Effector memory CD4-positive, alpha-beta T cell (primary cell): ENCODE measurements at places on chromosomes 11 and 22.
A peak's percentile ranks its signal among the peaks of the same experiment; 100 is the strongest.

DNA sequence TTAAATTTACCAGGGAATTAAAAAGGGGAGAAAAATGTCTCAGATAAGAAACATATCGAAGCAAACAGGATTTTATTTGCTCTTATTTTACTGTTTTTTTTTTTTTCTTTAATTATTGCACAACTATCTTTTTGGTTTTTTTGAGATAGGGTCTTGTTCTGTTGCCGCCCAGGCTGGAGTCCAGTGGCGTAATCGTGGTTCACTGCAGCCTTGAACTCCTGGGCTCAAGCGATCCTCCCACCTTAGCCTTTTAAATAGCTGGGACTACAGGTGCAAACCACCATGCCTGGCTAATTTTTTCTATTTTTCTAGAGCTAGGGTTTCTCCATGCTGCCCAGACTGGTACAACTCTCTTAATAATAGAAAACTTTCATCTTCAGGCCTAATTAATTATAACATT is 32.5 kb downstream of the DRG1 start:
- H3K4me3 ChIP-seq = no peak overlapping the region
- H3K27ac ChIP-seq = no peak overlapping the region
- H3K4me1 ChIP-seq = no peaks in the 10 kb centered on the region
- H3K27me3 ChIP-seq = no peaks in the 10 kb centered on the region
- DNase-seq = no peak

- H3K4me3 ChIP-seq = no peak overlapping the region
- H3K27me3 ChIP-seq = no peaks in the 10 kb centered on the region
- peaks cover 25% of the 10 kb centered on the region for H3K4me1 ChIP-seq
- no peak overlapping the region for H3K27ac ChIP-seq
Observed at GRCh38 chr22:39251762-39252460, 7.1 kb upstream of the PDGFB start.

DNA sequence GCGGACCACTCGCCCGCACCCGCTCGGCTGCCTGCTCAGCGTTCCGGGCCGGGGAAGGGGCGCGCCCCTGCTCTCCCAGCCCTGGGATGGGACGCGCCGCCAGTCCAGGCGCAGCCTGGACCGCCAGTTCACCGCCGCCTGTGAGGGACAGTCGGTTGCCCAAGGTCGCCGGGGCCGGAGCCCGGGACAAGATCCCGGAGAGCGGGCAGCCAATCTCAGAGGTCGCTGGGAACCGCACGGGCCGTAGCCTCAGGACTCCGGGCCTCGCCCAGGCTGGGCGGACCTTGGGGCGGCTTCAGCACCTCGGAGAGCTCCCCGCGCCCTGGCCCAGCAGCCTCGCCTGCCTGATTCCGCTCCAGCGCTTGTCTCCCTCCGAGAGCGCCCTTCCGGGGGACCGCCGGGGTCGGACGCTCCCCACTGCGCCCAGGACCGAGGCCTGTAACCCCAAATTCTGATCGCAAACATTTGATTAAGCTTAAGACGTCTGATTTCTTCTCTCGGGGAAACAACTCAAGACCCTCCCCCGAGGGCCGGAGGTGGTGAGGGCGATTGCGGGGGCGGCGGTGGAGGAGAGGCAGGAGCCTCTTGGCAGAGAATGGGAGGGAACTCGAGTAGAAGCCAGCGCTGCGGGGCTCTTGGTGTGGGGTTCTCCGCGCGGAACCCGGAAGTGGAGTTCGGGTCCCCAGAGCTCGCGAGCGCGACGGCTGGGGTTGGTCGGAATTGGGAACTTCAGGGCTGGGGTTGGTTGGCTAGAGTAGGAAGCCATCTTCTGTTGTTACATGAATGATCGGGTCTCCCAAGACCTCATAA is 1.1 kb upstream of the CHRM4 start:
- no peak overlapping the region for H3K27ac ChIP-seq
- H3K4me1 ChIP-seq = peaks cover 37% of the 10 kb centered on the region
- no peak overlapping the region for H3K4me3 ChIP-seq

DNA sequence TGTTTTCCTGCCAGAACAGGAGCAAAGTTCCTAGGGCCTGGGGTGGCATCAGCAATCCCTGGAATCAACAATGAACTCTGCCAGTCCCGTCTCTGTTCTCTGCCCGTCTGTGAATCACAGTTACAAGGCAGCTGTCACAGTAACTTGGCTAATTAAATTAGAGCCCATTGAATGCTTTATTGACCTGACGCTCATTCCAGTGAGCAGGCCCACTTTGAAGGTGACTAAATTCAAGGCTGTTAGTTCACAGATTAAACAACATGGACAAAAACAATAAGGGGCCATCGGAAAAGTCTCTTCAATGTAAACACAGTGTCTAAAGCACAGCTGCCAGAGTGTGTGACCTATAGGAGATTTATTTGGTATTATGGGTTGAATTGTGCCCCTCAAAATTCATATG is 17.7 kb upstream of the TMPRSS5 start:
- DNase-seq = no peak
- no peaks in the 10 kb centered on the region for H3K36me3 ChIP-seq
- H3K27ac ChIP-seq = no peak overlapping the region
- no peaks in the 10 kb centered on the region for H3K27me3 ChIP-seq
- H3K4me3 ChIP-seq = no peak overlapping the region
- no peaks in the 10 kb centered on the region for H3K4me1 ChIP-seq

GRCh38 chr11:112023104-112023503 is 2.1 kb upstream of the DLAT start:
- H3K4me1 ChIP-seq = peaks cover 5% of the 10 kb centered on the region
- no peak for DNase-seq
- H3K36me3 ChIP-seq = peaks cover 1% of the 10 kb centered on the region
- H3K27ac ChIP-seq = no peak overlapping the region
- H3K4me3 ChIP-seq = no peak overlapping the region

GRCh38 chr11:10597877-10598351 is 29.4 kb upstream of the LYVE1 start:
- no peaks in the 10 kb centered on the region for H3K27me3 ChIP-seq
- no peak overlapping the region for H3K27ac ChIP-seq
- no peaks in the 10 kb centered on the region for H3K36me3 ChIP-seq
- no peaks in the 10 kb centered on the region for H3K4me1 ChIP-seq
- no peak overlapping the region for H3K4me3 ChIP-seq
- DNase-seq = no peak

- H3K4me3 ChIP-seq = no peak overlapping the region
- no peak for DNase-seq
- H3K27ac ChIP-seq = no peak overlapping the region
- H3K4me1 ChIP-seq = no peaks in the 10 kb centered on the region
- no peaks in the 10 kb centered on the region for H3K27me3 ChIP-seq
Observed at GRCh38 chr22:36641902-36642640, 61.5 kb downstream of the CACNG2 start.

DNA sequence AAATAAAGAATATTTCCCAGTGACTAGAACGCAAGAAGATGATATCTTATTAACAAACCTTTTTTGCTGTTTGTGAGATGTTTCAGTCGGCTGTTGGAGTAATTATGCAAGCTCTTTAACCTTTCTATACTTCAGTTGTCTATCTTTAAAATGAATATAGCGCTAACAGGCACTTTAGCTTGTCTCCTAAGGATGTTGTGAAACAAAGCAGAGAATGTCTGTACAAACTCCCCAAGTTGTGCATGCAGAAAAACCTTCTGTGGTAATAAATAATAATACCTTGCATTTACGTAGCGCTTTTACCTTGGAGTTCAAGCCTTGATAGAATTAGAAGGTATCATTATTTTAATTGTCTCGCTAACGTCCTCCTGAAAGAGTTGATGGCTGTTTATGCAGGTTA is 1.9 kb upstream of the KDM2A start:
- DNase-seq = no peak
- peak overlapping the region; percentile 56 for H3K27ac ChIP-seq
- H3K36me3 ChIP-seq = no peaks in the 10 kb centered on the region
- H3K4me1 ChIP-seq = peaks cover 6% of the 10 kb centered on the region
- peak overlapping the region; percentile 37 for H3K4me3 ChIP-seq

DNA sequence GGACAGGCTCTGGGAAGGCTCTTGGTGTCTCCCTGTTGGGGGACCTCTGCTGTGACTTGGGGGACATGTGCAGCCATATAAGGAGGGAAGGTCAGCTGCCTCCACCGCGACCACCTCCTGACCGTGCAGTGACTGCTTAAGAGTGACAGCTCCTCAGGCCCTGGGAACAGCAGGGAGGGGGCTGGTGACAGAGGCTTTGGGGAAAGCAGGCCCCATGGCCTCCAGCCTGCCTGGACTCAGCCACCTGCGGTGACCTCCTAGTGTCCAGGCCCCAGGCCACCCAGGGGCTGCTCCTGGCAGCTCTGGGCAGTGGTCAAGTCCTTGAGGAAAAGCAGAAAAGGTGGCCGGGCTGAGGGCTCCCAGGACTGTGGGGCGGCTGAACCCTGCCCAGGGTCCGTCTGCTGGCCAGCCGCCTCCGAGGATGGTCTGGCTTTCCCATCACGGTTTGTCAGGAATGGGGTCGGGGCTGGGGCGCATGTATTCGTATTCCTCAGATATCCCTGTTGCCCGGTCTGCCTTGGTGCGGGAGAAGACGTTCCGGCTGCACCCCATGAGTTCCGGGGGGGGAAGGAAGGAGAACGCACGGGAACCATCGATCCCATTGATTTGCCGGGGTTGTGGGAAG is 96.8 kb downstream of the WNT7B start:
- no peaks in the 10 kb centered on the region for H3K4me1 ChIP-seq
- H3K4me3 ChIP-seq = no peak overlapping the region
- H3K36me3 ChIP-seq = no peaks in the 10 kb centered on the region
- no peak overlapping the region for H3K27ac ChIP-seq

DNA sequence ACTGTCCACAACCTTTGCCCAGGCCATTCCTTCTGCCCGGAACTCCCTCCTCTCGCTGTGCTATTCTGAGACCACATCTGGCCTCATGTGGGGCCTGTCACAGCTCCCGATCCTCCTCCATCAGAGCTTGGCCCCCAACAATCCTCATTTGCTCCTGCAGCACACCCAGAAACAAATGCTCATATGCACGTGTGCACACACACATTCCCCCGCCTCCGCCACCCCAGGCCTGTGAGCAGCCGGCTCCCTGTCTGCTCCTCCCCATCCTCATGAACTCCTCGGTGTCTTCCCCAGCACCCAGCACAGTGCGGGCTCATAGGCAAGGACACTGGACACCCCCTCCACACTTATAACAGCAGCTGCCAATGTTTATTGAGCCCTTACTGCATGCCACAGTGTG is 29.7 kb upstream of the PICK1 start:
- H3K4me1 ChIP-seq = no peaks in the 10 kb centered on the region
- H3K36me3 ChIP-seq = no peaks in the 10 kb centered on the region
- no peaks in the 10 kb centered on the region for H3K27me3 ChIP-seq
- DNase-seq = no peak
- H3K27ac ChIP-seq = no peak overlapping the region
- no peak overlapping the region for H3K4me3 ChIP-seq

GRCh38 chr11:110730773-110731172 is 18.5 kb upstream of the ARHGAP20 start:
- no peaks in the 10 kb centered on the region for H3K4me1 ChIP-seq
- H3K36me3 ChIP-seq = no peaks in the 10 kb centered on the region
- H3K4me3 ChIP-seq = no peak overlapping the region
- peaks cover 3% of the 10 kb centered on the region for H3K27me3 ChIP-seq
- DNase-seq = no peak

- no peaks in the 10 kb centered on the region for H3K36me3 ChIP-seq
- no peaks in the 10 kb centered on the region for H3K4me1 ChIP-seq
- H3K27ac ChIP-seq = no peak overlapping the region
- H3K4me3 ChIP-seq = no peak overlapping the region
- DNase-seq = no peak
Observed at GRCh38 chr11:43962383-43963278, 20.2 kb downstream of the C11orf96 start.

- H3K4me1 ChIP-seq = peaks cover 20% of the 10 kb centered on the region
- H3K36me3 ChIP-seq = no peaks in the 10 kb centered on the region
- peak overlapping the region; percentile 99 for H3K27ac ChIP-seq
- DNase-seq = no peak
- peak overlapping the region; percentile 81 for H3K4me3 ChIP-seq
Observed at GRCh38 chr11:108221911-108222573, 396 bp downstream of the NPAT start.

DNA sequence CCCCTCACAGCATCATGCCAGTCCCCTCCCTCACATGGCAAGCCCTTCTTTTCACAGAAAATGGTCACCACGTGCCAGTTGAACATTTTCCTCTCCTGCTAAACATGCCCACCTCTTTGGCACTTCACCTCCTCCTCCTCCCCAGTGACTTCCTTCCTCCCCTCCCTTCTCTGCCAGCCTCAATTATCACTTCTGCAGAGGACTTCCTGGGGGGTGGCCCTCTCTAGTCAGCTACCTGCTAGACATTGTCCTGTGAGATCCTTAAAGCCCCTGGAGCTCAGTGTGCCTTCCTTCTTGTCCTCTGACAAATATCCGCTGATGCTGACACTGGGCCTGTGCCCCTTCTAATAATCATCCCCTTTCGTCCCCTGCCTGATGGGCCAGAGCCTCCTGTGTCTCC is 43.2 kb upstream of the E2F8 start:
- no peak overlapping the region for H3K27ac ChIP-seq
- H3K4me1 ChIP-seq = no peaks in the 10 kb centered on the region
- no peaks in the 10 kb centered on the region for H3K36me3 ChIP-seq
- H3K27me3 ChIP-seq = no peaks in the 10 kb centered on the region
- DNase-seq = no peak

- H3K27me3 ChIP-seq = no peaks in the 10 kb centered on the region
- H3K27ac ChIP-seq = no peak overlapping the region
- no peak overlapping the region for H3K4me3 ChIP-seq
- peaks cover 14% of the 10 kb centered on the region for H3K4me1 ChIP-seq
Observed at GRCh38 chr22:37269936-37270678, 12.2 kb upstream of the CYTH4 start.

GRCh38 chr11:20204681-20205080 is 44.4 kb upstream of the DBX1 start:
- no peak overlapping the region for H3K4me3 ChIP-seq
- H3K27me3 ChIP-seq = peaks cover 23% of the 10 kb centered on the region
- H3K27ac ChIP-seq = no peak overlapping the region
- H3K36me3 ChIP-seq = no peaks in the 10 kb centered on the region
- DNase-seq = no peak
- H3K4me1 ChIP-seq = no peaks in the 10 kb centered on the region

- H3K27ac ChIP-seq = no peak overlapping the region
- DNase-seq = no peak
- no peaks in the 10 kb centered on the region for H3K27me3 ChIP-seq
- no peak overlapping the region for H3K4me3 ChIP-seq
Observed at GRCh38 chr11:36009473-36009872, 65.6 kb downstream of the LDLRAD3 start.

GRCh38 chr11:71453918-71454304 is 908 bp downstream of the NADSYN1 start:
- H3K36me3 ChIP-seq = peaks cover 35% of the 10 kb centered on the region
- H3K4me3 ChIP-seq = peak overlapping the region; percentile 79
- peaks cover 34% of the 10 kb centered on the region for H3K4me1 ChIP-seq
- no peaks in the 10 kb centered on the region for H3K27me3 ChIP-seq

GRCh38 chr11:1468002-1468401 is 18.6 kb downstream of the MOB2 start:
- peaks cover 33% of the 10 kb centered on the region for H3K36me3 ChIP-seq
- no peak for DNase-seq
- H3K4me1 ChIP-seq = no peaks in the 10 kb centered on the region
